ENCODE measurements at places on chromosomes 5 and 9.

DNA sequence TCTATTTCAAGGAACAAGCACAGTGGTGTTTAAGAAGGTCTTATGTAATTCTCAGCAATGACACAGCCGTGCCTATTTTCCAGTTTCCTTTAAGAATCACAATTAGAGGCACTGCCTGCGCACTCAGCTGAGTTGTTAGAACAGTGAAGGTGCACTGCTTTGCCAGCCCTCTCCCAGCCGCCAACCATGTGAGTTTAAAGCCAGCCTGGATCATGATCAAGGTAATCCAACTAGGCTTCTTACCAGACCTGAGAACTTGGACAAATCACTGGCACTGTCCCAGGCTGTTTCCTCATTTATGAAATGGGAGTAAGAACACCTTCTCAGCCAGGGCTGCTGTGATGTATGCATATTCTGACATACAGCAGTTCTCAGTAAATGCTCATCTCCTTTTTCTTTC is 99.6 kb downstream of the ASTN2 start:
- DNase-seq = no peak

DNA sequence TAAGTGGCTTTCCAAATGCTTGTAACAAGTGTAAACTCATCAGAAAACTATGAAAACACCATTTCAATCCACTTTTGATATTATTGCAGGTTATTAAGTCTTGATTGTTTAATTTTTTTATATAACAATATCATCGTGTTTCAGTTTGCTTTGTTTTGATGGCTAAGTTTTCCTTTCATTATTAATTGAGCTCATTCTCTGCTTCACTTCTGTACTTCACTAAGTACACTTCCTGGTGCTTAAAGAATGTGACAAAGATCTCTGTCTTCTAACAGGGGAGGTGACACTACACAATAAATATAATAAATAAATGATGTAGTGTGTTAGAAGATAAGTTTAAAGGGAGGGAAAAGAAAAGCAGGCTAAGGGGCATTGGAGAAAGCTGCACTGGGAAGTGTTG is 13.0 kb upstream of the RAD23B start:
- DNase-seq = no peak

DNA sequence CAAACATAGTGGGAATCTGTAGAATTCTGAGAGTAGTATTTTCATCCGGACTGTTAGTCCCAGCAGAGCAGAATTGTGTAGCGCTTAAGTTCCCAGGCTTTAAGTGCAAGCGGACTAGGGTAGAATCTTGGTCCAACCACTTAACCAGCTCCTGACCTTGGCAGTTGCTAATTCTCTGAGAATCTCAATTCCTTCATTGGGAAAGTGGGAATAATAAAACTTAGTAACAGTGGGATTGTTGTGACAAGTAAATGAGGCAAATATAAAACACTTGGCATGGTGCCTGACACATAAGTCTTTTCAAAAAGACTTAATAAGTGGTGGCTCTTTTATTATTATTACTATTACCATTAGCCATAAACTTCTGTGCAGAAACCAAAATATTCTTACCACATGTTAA is 8.4 kb upstream of the SLC1A3 start:
- no peak for DNase-seq

GRCh38 chr5:157548513-157549282 is 26.9 kb downstream of the ADAM19 start:
- DNase-seq = no peak

- DNase-seq = no peak
Measured at GRCh38 chr5:39274398-39275085, 55.2 kb upstream of the FYB1 start.

DNA sequence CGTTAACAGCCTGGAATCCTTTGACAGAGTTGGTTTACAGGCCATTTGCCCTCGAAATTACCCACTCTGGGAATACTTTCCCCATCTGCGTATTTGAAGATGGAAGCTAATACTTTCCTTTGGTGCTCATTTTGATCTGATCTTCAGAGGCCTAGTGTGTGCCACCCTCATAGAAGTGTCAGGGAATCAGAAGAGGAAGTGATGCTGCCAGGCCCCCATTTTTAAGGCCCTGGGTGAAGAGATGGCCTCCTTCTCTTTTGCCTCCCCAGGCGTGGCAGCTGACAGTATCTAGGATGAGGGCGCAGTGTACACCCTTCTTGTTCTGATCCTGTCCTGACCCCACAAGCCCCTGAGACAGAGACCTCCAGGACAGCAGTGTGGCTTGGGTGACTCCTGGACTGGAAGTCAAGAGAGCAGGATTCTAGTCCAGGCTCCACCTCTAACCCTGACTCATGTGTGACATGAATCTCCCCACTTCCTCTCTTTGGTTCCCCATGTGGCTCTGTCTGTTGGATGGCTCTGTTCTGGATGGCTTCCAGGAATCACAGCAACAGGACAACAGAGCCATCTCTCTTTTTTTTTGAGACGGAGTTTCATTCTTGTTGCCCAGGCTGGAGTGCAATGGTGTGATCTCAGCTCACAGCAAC is 27.8 kb downstream of the CSF1R start:
- DNase-seq = no peak

DNA sequence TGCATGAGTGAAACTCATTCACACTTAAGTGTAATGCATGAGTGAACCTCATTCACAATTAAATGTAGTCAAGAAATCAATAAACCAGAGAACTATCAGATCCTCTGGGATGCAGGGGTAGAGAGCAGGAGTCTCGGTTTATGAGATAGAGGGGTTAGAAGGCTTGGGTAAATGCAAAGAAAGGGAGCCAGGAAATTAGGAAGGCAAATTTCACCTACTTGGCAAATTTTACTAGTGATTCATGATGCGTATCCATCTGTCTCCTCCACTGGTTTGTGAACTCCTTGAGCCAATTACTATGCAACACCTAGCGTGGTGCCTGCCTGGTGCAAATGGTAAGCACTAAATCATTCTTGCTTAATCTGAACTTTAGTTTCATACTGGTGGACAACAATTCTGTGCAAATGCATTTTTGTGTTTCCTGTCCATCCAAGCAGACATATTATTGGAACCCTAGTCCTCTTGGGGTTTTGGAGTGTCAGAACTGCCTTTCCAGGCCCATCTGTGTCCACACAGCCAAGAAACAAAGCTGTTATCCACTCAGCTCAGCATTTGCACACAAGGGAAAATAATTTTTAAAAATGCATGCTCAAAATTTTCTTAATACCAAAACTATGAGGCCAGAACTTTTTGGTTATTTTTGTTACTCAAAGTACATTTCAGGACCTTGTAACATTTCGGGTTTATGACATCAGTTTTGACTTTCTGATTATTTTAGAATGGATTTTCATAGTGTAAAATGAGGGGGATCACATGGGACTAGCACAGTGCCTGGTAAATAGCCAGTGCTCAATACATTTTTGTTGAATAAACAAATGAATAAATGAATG is 5.2 kb downstream of the HAPLN1 start:
- DNase-seq = no peak

- DNase-seq = no peak
Measured at GRCh38 chr5:167481345-167481744, 810.1 kb upstream of the WWC1 start.

GRCh38 chr9:83405759-83406158 is 132.4 kb downstream of the FRMD3 start:
- no peak for DNase-seq
